ENCODE measurements at places on chromosomes 5 and 9.
A peak's percentile ranks its signal among the peaks of the same experiment; 100 is the strongest.

DNA sequence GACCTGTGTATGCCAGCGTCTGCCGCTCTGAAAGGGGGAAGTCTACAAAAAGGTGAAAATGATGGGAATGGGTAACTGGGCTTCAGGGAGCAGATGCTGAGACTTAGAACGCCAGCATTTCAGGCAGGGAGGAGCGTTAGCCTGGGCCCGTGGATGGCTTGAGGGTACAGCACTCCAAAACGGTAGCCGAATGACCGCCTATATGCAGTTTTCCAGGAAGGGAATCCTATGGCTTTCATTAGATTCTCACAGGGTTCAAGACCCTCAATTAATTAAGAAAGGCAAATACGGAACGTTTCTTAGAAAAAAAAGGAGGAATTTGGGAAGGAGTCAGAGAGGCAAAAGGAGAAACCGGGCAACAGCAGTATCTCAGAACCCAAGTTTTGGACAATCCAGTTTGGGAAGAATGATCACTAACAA lies 639 bp downstream of the AMACR start:
- DNase-seq: peak; percentile 29

GRCh38 chr5:17105744-17106418 lies 111.5 kb upstream of the BASP1 start:
- no peak for DNase-seq

DNA sequence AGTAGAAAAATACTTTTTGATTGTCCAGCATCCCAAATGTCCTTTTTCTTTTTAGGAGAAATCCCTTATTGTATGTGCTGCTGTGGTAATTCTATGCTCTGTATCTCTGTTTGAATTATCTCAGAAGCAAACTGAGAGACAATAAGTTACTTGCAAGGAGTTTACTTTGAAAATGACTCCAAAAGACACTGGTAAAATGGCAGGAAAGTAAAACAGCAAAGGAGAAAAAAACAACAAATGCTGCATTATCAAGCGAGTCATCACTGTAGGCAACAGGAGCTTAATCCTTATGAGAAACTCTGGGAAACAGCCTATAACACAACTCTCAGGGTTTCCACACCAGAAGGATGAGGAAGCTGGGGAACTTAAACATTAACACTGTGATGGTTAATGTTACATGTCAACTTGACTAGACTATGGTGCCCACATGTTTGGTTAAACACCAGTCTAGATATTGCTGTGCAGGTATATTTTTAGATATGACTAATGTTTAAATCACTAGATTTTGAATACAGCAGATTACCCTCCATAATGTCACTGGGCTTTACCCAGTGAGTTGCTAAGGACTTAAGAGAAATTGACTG lies 92.6 kb upstream of the GAS1 start:
- no peak for DNase-seq

DNA sequence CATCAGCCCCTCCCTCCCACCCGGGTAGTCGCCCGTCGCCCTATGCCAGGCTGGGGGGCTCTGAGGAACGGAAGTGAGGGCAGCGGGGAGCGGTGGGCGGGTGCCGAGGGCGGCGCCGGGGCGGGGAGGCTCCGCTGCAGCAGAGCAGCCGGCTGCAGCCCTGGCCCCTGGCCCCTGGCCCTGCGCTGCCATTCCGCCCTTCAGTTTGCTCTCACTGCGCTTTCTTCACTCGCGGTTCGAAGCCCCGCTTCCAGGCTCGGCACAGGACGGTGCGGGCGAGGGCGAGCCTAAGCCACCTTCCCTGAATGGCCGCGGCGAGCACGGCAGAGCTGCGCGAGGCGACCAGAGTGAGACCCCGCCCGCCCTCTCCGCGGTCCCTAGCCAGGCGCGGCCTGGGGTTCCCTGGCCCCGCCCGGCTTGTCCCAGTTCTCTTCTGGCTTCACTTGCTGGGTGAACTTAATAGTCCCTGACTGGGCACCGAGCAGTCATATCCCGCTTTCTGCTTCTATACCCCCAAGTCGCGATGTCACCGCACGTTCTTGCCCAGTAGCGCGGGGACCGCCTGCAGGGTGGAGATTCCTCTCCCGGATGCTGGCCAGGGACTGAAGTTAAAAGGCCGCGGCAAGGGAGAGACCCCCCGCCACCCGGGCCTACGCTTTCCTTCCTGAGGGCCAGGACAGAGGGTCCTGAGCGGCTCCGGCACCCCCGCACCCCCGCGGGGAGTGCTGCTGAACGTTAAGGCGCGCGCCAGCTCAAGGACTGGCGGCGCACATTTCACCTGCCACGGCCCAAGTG lies 623 bp upstream of the TRIM36 start:
- DNase-seq: no peak

DNA sequence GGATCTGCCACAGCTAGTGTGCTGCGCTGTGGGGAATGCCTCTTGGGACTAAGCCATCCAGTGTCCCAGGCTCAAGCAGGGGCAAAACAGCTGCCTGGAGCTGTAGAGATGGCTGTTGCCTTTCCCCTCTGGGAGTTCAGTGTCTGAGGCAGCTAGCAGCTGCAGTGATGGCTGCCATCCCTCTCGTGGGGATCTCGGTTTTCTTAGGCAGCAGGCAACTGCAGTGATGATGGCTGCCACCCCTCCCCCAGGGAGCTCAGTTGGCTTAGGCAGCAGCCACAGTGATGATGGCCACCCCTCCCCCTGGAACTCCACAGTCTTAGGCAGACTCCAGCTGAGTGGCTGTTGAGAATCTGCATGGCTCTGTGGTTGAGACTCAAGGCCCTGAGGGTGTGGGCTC lies 1389.2 kb upstream of the NUDT12 start:
- no peak for DNase-seq
